ENCODE measurements at places on chromosomes 12 and 14. TPM values are rescaled to one million over a fixed set of nuclear protein-coding genes. Genes with fewer than 3 reads are reported as not detected.

KRT2 gene
- total RNA-seq: not detected

ZDHHC22 gene
- not detected for total RNA-seq

SERPINA9 gene
- total RNA-seq: not detected

TAS2R30 gene
- total RNA-seq: 1.4 TPM

SERPINA5 gene
- total RNA-seq: not detected

HNRNPA1 gene
- total RNA-seq: 747 TPM

SERPINA10 gene
- total RNA-seq: not detected

RNASE7 gene
- 0.48 TPM for total RNA-seq

DNA sequence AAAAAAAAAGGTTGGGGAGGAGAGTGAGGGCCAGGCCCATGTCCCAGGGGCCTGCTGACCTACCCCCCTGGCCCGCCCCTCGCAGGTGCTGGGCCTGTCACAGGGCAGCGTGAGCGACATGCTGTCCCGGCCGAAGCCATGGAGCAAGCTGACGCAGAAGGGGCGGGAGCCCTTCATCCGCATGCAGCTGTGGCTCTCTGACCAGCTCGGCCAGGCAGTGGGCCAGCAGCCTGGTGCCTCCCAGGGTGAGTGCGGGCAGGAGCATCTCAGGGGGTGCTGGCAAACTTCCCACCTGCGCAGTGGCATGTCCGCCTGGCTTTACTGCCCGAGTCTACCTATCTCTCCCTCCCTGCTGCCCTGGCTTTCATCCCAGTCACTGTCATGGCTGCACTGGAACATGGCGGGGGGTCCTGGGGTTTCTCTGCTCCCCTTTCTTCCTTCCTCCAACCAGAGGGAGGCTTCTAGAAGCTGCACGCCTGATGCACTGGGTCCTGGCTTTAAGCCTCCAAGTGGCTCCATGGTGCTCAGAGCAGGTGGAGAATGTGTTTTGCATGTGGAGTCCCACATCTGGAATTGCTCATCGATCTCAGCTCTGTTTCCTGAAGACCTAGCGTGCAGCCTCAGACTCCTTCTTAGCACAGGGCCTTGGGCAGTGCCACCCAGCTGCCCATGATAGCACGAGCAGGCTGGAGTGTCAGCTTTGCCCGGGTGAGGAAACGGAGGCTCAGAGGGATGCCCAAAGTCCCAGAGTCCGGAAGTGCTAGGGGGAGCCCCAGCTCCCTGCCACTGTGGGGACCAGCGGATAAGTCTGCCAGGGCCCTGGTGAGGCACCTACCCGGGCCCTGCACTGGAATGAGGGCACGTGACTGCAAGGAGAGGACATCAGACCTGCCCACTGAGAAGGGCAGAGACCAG, 46.3 kb downstream of the PHETA1 start:
- no peak for DNase-seq
- H3K27ac ChIP-seq: no peak overlapping the region
- no peaks in the 10 kb centered on the region for H3K27me3 ChIP-seq
- H3K4me1 ChIP-seq: no peaks in the 10 kb centered on the region
- no peaks in the 10 kb centered on the region for H3K36me3 ChIP-seq
- H3K4me3 ChIP-seq: no peak overlapping the region

GRCh38 chr14:22231018-22231417, 358.0 kb downstream of the DAD1 start:
- no peaks in the 10 kb centered on the region for H3K27me3 ChIP-seq
- no peaks in the 10 kb centered on the region for H3K4me1 ChIP-seq
- no peak overlapping the region for H3K4me3 ChIP-seq

- H3K4me1 ChIP-seq: no peaks in the 10 kb centered on the region
- DNase-seq: no peak
- H3K4me3 ChIP-seq: no peak overlapping the region
- no peaks in the 10 kb centered on the region for H3K27me3 ChIP-seq
- H3K36me3 ChIP-seq: no peaks in the 10 kb centered on the region
Measured at GRCh38 chr12:562634-563033, 100.6 kb downstream of the NINJ2 start.

DNA sequence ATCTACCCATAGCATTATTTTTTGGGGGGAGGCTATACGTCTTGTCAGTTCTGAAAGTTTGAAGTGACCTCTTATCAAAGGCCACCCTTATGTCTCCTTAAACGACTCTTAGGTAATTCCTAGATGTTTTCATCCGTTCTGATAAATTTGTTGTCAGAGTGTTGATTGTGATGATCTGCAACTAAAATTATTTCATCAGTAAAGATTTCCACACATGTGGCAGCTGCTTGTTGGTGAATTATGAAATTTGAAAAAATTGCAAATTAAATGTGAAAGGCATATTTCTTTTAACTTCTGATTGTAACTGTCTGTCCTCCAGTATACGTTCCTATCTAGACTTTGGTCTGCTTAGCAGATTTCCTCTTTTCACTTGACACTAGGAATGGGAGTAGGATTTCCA, 1.4 kb downstream of the ADIPOR2 start:
- H3K36me3 ChIP-seq: no peaks in the 10 kb centered on the region
- no peak for DNase-seq
- no peaks in the 10 kb centered on the region for H3K27me3 ChIP-seq
- peak overlapping the region; percentile 75 for H3K4me3 ChIP-seq

DNA sequence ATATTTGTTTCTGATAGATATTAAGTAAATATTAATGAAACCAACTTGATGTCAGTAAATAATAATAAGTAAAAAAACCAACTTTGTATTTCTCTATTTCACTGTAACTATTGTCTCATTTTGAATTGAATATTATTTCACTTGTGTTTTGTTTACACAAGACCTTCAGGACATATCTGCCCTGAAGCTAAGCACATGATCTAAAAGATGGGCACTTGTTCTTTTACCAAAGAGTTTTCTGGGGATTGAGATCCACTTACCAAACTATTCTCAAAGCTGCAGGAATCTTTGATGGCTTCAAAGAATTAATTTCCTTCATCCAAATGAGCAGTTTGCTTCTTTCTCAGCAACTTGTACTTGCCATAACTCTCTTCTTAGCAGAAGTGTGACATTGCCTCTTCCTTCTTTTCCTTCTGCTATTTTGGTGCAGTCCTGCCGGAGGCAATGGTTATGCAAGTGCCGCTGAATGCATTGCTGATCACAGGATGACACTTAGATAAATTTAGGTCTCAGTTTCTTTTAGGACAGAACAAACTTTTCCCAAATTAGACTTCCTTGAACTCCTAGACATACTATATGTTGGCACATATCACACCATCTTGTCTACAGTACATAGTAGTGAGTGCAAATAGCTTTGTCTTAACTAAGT, 9.2 kb downstream of the FAR2 start:
- DNase-seq: no peak
- no peak overlapping the region for H3K4me3 ChIP-seq
- H3K36me3 ChIP-seq: no peaks in the 10 kb centered on the region
- no peaks in the 10 kb centered on the region for H3K27me3 ChIP-seq

GRCh38 chr12:84537666-84538065, 374.9 kb downstream of the SLC6A15 start:
- no peak overlapping the region for H3K27ac ChIP-seq
- no peaks in the 10 kb centered on the region for H3K27me3 ChIP-seq
- no peaks in the 10 kb centered on the region for H3K4me1 ChIP-seq
- no peak overlapping the region for H3K4me3 ChIP-seq

GRCh38 chr12:2876431-2877046, 435 bp downstream of the FOXM1 start:
- H3K4me1 ChIP-seq: peaks cover 17% of the 10 kb centered on the region
- no peaks in the 10 kb centered on the region for H3K27me3 ChIP-seq
- no peak for DNase-seq
- H3K27ac ChIP-seq: peak overlapping the region; percentile 93
- H3K36me3 ChIP-seq: no peaks in the 10 kb centered on the region

DNA sequence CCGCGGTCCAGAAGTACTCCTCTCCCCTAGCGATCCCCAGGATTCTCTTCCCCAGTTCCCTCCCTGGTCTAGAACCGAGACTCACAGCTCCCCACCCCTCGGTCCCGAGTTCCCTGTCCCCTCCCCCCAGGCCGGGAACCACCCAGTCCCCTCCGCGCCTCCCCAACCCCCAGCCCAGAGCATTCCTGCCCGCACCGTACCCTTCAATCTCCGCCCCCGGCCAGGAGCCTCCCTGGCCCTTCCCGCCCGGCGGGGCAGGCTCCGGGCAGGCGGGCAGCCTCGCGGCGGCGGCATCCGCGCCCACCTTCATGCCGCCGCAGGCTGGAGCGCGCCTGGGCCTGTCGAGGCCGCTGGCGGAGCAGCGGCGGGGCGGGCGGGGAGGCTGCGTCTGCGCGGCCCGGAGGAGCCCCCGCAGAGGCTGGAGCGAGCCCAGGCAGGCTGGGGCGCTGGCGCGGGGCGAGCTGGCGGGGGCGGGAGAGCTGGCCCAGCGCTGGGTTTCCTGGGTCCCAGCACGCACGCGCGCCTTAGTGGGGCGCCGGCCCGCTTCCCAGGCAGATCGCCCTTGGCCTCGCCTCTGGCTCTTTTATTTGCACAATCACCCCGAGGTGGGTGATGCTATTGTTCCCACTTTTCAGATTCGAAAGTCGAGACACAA, 22.2 kb upstream of the GPR132 start:
- peaks cover 54% of the 10 kb centered on the region for H3K4me1 ChIP-seq
- H3K4me3 ChIP-seq: peak overlapping the region; percentile 54

DNA sequence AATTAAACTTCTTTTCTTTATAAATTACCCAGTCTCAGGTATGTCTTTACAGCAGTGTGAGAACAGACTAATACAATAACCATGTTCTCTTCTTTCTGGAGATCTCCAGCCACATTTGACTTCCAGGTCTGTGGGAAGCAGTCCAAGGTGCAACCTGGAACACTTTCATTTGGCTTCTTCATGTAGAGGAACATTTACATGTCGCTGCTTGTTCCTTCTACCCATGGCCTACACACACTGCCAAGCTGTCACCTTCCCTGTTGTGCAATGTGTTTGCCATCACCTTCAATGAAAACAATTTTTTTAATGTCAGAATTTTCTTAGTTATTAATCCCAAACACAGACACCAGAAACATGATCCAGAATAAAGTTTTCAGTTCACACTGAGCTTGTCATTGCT, 104.7 kb downstream of the PRKCH start:
- no peak overlapping the region for H3K4me3 ChIP-seq
- H3K27ac ChIP-seq: no peak overlapping the region
- no peak for DNase-seq
- H3K36me3 ChIP-seq: no peaks in the 10 kb centered on the region
- no peaks in the 10 kb centered on the region for H3K27me3 ChIP-seq

GRCh38 chr12:70365648-70366518, at the start of gene KCNMB4:
TSS of gene KCNMB4 (plus strand) at chr12:70366290. CDS start at chr12:70366735, 445 bp downstream.
- peak within 1 kb of the TSS; percentile 26 for H3K27ac ChIP-seq
- H3K4me1 ChIP-seq: peaks cover 5% of the 10 kb centered on the region
- peak; percentile 59 for DNase-seq
- H3K4me3 ChIP-seq: peak within 1 kb of the TSS; percentile 35
- peaks cover 78% of the 10 kb centered on the region for H3K27me3 ChIP-seq

- H3K4me1 ChIP-seq: peaks cover 23% of the 10 kb centered on the region
- no peak overlapping the region for H3K4me3 ChIP-seq
- no peak for DNase-seq
- H3K27me3 ChIP-seq: no peaks in the 10 kb centered on the region
- H3K27ac ChIP-seq: peak overlapping the region; percentile 73
Measured at GRCh38 chr14:68513137-68513536, 279.7 kb downstream of the ZFP36L1 start.

DNA sequence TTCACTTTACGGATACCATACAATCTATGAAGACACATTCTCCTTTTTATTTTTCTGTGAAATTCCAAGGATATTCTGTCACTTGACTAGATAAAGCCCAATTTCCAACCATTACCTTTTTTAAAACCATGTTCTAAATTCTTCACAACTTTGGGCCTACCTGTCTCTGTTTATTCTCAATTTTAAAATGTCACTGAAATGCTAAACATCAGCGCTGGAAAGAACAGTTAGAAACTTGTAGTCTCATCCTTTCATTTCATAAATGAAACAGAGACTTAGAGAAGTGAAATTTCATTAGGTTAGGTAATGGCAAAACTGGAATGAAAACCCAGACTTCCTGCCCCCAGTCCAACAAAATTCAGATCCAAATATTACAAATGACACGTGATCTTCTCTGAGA, 396.2 kb downstream of the CCDC91 start:
- no peaks in the 10 kb centered on the region for H3K36me3 ChIP-seq
- DNase-seq: no peak
- H3K4me1 ChIP-seq: no peaks in the 10 kb centered on the region
- no peaks in the 10 kb centered on the region for H3K27me3 ChIP-seq
- H3K4me3 ChIP-seq: no peak overlapping the region
- H3K27ac ChIP-seq: no peak overlapping the region

DNA sequence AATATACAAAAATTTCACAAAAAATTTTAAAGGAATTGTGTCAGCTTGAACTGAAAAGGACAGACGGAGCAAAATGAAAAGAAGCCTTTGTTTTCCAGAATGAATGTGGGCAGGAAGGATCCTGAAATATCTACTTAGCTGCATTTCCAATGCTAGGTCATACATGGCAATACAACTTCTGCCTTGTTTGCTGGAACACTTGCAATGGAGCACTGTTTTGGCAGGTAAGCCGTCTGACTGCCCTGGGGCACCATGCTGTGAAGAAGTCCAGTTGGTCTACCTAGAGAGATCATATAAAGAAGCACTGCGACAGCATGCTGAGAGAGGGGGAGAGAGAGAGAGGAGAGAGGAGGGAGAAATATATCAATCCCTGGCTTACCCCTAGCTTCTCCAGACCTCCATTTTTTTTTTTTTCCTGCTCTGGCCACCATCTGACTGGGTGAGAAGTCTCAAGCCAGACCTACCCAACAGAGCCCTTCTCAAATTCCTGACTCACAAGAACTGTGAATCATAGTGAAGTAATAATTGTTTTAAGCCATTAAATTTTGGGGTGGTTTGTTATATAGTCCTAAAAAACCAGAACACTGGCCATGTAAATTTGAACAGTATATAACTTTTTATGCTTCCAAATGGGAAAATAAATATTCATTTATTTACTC, 97.1 kb upstream of the PRICKLE1 start:
- DNase-seq: no peak
- H3K27me3 ChIP-seq: no peaks in the 10 kb centered on the region
- H3K27ac ChIP-seq: no peak overlapping the region
- H3K4me3 ChIP-seq: no peak overlapping the region
- no peaks in the 10 kb centered on the region for H3K4me1 ChIP-seq
- no peaks in the 10 kb centered on the region for H3K36me3 ChIP-seq

GRCh38 chr12:53190108-53190729, 9.5 kb upstream of the CSAD start:
- H3K27ac ChIP-seq: no peak overlapping the region
- no peaks in the 10 kb centered on the region for H3K27me3 ChIP-seq
- peaks cover 30% of the 10 kb centered on the region for H3K36me3 ChIP-seq
- peak; percentile 44 for DNase-seq
- no peaks in the 10 kb centered on the region for H3K4me1 ChIP-seq

- H3K36me3 ChIP-seq: no peaks in the 10 kb centered on the region
- DNase-seq: peak; percentile 44
- H3K4me3 ChIP-seq: no peak overlapping the region
Measured at GRCh38 chr12:89162589-89163261, 189.6 kb downstream of the DUSP6 start.

GRCh38 chr14:52951681-52952554, 1.1 kb upstream of the FERMT2 start:
- H3K36me3 ChIP-seq: no peaks in the 10 kb centered on the region
- H3K27me3 ChIP-seq: peaks cover 51% of the 10 kb centered on the region
- peak overlapping the region; percentile 94 for H3K27ac ChIP-seq
- peak overlapping the region; percentile 60 for H3K4me3 ChIP-seq

GRCh38 chr12:98137278-98137677, 378.1 kb upstream of the TMPO start:
- no peaks in the 10 kb centered on the region for H3K27me3 ChIP-seq
- no peak for DNase-seq
- H3K27ac ChIP-seq: no peak overlapping the region
- H3K4me1 ChIP-seq: no peaks in the 10 kb centered on the region
- H3K4me3 ChIP-seq: no peak overlapping the region

GRCh38 chr12:70645494-70646317, 8.5 kb upstream of the PTPRB start:
- no peaks in the 10 kb centered on the region for H3K27me3 ChIP-seq
- no peaks in the 10 kb centered on the region for H3K36me3 ChIP-seq
- DNase-seq: peak; percentile 42
- H3K4me1 ChIP-seq: peaks cover 6% of the 10 kb centered on the region

All from transverse colon (tissue), 4 donors.